Central memory CD8-positive, alpha-beta T cell (primary cell): ENCODE measurements at places on chromosomes 7 and 10.

- DNase-seq = peak; percentile 55
These were observed 3.8 kb upstream of the GTF2IRD1 start for GRCh38 chr7:74449809-74450397.

DNA sequence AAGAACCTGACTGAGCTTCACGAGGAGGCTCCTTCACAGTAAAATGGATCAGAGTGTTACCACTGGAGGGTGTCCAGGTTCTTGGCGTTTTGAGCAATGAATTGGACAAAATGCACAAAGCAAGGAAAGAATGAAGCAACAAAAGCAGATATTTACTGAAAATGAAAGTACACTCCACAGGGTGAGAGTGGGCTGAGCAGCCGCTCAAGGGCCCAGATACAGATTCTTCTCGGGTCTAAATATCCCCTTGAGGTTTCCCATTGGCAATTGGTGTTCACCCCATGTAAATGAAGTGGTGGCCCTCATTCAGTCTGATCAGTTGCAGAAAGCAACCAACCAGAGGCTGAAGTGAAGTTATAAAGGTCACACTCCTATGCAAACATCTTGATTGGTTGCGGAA is 214.7 kb upstream of the SH2B2 start:
- no peak for DNase-seq

DNA sequence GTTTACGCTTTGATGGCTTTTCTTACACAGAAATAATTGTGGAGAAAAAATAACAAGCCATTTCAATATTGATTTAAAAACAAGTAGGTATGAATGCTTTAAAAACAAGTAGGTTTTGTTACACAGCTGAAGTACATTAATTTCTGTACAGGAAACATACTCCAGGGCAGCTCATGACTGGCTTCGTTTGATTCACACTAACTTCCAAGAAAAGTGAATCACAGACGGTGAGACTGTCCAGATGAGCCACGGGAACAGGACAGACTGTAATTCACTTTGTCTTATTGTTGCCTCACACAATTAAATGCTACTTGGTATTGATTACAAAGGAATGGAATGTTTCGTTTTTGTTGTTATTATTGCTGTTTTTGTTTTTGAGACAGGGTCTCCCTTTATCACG is 26.6 kb upstream of the SNX10 start:
- no peak for DNase-seq

DNA sequence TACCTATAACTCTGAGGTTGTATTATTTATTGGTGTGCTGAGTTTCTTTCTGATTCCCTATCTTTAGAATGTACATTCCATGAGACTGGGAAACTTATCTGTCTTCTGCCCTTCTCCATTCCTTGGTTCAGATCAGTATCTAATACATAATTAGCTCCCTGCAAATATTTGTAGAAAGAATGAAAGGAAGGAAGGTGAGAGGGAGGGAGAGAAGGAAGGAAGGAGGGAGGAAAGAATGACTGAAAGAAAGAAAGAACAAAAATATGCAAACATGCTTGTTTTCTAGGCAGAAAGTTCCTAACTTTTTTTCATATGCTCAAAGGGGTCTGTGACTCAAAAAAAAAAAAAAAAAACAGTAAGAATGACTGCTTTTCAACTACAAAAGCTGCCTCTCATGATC is 3.9 kb upstream of the USP6NL start:
- DNase-seq = no peak

DNA sequence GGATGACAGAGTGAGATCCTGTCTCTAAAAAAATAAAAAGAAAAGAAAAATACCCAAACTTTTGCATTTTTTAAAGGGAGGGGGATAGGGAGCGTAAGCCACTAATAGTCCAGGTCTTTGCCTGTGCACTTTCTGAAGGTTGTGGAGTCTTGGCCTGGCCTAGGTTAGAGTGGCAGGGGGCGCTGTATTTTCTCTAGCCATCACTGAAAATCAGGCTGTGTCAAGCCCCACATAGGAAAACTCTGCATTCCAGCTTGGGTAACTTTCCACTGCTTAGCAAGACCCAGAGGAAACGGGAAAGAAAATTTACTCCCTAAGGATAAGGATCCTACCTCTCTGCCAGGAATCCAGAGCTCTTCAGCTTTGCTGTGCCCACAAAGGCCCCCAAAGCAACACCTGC is 10.5 kb upstream of the PAX4 start:
- DNase-seq = no peak

GRCh38 chr7:82050792-82051191 is 280.9 kb upstream of the HGF start:
- DNase-seq = no peak

DNA sequence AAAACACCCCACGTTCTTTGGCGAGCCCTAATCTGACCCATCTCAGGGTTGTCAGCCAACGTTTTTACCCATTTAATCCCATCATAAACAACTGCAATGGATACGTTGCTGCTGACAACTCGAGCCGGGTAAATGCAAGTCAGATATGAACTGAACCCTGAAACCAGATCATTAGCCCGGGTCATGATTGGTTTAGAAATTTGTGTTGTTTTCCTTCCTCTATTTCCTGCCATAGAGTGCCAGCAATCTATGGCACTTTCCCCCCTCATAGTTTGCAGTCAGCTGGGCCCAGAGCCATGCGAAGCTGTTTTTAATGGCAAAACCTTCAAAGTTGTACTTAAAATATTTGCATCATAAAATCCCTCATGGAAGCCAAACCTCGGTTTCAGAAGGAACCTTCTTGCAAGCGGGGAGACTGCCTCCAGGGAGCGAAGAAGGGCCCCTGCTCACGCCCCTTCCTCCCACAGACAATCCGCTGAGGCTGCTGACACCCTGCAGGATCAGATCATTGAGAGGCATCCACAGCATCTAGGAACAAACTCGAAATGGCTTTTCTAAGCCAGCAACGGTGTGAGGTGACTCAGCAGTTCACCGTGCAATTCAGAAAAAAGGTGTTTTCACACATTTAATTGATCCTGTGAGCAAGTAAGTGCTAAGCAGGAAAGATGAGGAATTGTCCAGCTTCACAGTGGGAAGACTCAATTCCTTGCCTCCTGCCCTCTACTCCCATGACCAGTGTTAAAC is 710.1 kb downstream of the PARD3 start:
- no peak for DNase-seq

DNA sequence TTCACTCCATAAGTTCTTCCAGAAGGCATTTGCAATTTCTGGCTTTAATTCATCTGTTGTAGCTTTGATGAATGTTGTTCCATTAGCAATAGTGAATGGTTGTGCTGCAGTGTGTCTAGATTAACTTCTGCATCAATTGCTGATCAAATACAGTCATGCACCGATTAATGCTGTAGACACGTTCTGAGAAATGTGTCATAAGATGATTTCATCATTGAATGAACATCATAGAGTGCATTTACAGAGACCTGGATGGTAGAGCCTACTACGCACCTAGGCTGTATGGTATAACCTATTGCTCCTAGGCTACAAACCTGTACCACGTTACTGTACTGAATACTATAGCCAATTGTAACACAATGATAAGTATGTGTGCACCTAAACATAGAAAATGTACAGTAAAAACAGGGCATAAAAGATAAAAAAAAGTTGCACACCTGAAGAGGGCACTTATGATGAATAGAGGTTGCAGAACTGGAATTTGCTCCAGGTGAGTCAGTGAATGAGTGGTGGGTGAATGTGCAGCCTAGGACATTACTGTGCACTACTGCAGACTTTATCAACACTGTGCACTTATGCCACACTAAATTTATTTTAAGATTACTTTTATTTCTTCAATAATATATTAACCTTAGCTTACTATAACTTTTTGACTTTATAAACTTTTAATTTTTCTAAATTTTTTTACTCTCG is 170.7 kb downstream of the HERPUD2 start:
- DNase-seq = no peak

- DNase-seq = no peak
These were observed 118.7 kb upstream of the NEBL start for GRCh38 chr10:21015851-21016250.

GRCh38 chr7:77406421-77406820 is 9.7 kb downstream of the GSAP start:
- DNase-seq = no peak

GRCh38 chr10:12547301-12547771 is 198.0 kb downstream of the CAMK1D start:
- DNase-seq = no peak

DNA sequence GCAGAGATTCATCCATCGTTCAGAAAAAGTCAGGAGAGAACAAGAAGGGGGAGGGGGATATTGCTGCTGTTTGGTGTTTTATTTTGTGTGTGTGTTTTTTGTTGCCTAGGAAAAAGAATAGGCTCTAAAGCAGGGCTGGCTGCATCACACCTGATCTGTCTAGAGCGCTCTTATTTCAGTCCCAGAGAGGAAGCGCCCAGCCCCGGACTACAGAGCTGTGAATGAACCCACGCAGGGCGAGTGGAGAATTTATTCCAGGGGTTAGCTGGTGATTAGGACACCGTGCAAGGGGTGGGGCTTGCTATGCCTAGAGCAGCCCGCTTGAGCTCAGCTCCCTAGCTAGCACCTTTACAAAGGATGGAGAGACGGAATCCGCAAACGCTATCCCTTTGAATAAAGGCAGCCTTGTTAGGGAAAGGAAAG is 621 bp upstream of the FAM13C start:
- DNase-seq = no peak

DNA sequence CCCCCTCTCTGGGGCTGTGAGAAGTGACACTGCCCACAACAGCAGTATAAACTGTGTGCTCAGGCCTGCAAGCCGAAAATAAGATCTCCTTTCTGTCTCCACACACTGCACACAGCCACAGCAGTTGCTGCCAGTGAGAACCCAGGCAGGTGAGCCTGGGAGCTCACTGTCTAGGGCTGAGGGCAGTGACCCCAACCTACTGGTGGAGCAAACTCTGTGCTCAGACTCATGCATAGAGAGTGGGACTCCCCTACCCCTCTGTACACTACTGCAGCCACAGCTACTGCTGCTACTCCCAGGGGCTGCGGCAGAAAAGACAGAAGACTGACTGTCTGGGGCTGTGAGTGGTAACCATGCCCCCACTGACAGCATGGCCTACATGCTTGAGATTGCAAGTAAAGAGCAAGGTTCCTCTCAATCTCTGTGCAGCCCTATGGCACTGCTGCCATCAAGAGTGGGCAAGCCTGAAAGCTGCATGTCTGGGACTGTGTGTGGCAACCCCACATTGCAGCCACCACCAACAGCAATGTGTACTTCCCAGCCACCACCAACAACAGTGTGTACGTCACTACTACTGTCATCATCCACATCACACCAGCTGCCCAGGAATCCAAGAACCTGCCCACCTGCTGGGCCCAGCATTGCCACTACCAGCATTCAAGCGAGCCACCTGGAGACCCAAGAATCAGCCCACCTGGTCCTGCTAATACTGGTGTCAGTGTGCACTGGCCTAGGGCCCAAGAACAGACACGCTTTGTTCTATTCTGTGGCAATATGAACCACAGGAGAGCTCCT is 226.1 kb downstream of the XPNPEP1 start:
- DNase-seq = no peak

- DNase-seq = no peak
These were observed 61.4 kb upstream of the CTBP2 start for GRCh38 chr10:125221716-125222115.

- DNase-seq = no peak
These were observed 13.3 kb downstream of the IFIT5 start for GRCh38 chr10:89427629-89428028.

DNA sequence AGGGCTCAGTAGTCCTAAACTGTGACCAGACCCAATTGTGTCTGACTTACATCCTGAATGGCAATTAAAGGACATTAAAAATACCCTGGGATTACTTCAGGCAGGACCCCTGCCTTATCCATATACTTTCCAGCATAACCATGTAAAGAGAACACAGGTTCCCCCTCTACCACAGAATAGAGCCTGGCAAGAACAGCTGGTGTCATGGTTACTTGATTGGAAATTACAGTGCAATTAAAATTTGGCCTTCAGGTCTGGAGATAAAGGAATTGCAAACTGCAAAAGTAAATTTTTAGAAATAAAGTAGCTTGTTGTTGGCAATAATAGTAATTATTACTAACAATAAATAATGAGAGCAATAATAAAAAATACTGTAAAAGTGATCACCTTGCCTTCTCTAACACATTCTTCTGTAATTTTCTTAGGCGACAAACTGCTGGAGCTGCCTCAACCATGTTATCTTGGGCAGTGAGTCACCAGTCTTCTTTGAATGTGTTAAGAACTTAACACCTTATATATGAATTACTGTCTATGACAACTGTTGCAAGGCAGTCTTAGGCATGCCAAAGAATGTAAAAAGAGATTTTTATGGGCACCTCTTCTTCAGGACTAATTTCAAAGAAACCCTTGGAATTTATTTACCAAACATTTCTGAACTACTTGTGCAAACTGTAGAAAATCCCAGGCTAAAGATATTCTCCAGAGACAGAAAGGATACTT is 53.7 kb downstream of the HIBADH start:
- DNase-seq = no peak

- DNase-seq = no peak
These were observed 334.8 kb downstream of the GLRX3 start for GRCh38 chr10:130470973-130471372.
